ENCODE measurements at places on chromosomes 3 and 15.

DNA sequence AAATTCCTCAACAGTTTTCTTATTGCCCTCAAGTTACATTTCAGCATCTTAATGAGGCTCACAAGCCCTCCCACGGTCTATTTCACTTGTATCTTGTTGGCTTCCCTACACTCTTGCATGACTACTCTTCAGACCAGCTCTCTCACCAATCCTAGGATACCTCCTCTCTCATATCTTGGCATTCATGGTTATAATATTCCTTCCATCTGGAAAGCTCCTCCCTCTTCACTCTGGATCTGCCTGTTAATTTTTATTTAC is 8.5 kb upstream of the CCDC80 start:
- DNase-seq: no peak

DNA sequence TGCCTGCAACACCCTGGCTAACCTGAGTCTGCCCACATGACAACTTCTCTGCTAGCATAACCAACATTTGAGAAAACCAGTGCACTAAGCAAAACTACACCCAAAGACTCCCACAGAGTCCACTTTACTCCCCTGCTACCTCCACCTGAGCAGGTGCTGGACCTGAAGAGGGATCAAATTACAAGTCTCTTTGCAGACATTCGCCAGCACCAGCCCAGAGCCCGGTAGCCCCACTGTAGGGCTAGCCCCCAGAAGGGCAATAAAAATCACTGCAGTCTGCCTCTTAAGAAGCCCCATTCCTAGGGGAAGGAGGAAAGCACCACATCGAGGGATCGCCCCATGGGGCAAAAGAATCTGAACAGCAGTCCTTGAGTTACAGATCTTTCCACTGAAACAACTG is 472.2 kb downstream of the GRM7 start:
- no peak for DNase-seq

DNA sequence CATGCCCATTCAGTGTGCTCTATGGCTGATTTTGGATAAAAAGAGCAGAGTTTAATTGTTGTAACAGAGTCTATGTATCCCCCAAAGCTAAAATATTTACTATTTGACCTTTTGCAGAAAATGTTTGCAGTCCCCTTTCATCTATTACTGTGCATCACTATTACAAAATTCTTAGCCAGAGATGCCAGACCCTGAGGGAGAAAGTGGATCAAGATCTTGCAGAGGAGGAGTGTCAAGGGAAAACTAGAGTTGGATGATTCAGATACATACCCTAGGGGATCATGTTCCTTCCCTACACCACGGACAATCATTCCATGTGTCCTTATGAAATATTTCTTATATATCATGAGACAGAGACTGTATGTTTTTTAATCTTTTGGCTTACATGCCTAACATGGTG is 68.6 kb upstream of the TPRG1 start:
- DNase-seq: no peak

DNA sequence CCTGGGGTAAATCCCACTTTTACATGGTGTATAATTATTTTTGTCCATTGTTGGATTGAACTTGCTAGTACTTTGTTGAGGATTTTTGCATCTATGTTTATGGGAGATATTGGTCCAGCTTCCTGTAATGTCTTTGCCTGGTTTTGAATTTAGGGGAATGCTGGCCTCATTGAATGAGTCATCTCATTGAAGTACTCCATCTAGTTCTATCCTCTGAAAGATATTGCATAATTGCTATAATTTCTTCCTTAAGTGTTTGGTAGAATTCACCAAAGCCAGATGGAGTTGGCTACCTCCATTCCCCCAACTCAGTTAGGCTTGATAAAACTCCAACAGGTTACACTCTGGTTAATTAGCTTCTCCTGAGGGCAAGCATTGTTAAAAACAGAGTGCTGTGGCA is 237.4 kb upstream of the TGFBR2 start:
- DNase-seq: no peak

- DNase-seq: no peak
Measured at GRCh38 chr15:83682476-83683088, 28.7 kb downstream of the ADAMTSL3 start.

- DNase-seq: no peak
Measured at GRCh38 chr3:111571907-111572460, 23.2 kb downstream of the ZBED2 start.

- DNase-seq: peak; percentile 9
Measured at GRCh38 chr3:58585005-58585786, 8.0 kb upstream of the FAM107A start.

- DNase-seq: no peak
Measured at GRCh38 chr3:47410417-47410720, 29.5 kb downstream of the PTPN23 start.

- no peak for DNase-seq
Measured at GRCh38 chr3:194109192-194109863, 26.6 kb upstream of the HES1 start.

DNA sequence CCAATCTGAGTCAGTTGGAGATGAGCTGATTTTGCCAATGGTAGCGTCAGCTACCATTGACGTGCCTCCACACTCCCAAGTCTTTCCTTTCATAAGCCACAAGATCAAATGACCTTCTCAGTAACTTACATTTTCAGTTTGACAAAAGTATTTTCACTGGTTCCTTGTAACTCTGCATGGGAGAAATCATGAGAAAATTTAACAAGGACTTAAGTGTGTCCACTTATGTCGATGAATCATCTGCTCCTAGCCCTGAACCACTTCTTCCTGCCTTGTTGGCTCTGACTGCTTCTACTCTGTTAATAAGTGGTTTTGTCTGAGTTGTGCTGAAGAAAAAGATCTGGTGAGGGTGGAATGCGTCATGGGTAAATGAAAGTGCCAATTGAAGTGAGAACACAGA is 101.2 kb downstream of the NFKBIZ start:
- no peak for DNase-seq

GRCh38 chr3:123353227-123353849 is 95.6 kb downstream of the ADCY5 start:
- DNase-seq: no peak

GRCh38 chr3:188916934-188917401 is 254.8 kb upstream of the TPRG1 start:
- DNase-seq: no peak

DNA sequence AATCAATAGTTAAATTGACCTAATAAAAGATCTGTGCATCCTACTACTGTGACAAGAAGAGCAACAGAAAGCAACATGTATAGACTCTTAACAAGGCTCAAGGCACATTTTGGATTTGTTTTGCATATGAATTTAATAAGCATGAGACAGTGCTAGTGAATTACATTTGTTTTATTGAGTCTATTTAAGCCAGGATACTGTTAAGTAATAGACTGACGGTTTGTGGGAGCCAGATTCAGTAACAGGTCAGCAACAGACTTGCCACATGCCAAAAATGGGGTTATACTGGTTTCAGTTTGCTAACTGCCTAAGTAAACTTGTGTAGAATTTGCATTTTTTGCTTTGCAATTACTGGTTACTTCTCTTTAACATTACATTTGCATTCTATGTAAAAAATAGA is 54.0 kb downstream of the MBNL1 start:
- no peak for DNase-seq

DNA sequence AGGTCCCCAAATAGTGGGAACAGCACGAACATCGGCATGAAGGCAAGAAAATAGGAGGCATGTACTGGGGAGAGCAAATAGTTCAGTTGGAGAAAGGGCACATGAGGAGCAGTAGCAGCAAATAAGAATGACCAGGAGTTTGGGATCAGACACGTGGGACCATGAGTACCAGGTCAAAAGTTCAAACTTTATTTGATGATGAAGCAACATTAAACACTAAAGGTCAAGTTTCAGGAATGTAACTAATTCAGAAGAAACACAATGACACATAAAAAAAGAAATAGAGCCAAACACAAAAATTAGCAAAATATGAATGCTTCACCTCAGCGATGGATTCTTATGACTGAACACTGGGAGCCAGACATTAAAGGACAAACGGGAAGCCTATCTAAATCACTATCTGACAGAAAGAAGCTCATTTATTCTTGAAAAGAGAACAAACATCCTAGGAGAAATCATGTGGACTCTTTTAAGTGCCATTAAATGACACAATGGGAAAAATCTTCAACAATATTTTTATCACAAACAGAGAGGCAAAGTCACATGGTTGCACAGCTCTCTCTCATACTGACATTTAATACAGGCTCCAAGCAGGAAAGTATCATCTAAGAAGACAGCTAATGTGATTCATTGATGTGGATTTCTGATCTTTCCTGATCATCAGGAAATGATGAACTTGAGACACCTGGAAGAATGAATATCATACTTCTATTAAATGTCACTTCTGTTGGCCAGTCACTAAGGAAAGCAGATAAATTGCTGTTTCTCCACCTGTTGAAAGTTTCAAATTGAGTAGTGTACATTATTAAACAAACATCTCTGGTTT is 216.9 kb upstream of the THBS1 start:
- DNase-seq: no peak

DNA sequence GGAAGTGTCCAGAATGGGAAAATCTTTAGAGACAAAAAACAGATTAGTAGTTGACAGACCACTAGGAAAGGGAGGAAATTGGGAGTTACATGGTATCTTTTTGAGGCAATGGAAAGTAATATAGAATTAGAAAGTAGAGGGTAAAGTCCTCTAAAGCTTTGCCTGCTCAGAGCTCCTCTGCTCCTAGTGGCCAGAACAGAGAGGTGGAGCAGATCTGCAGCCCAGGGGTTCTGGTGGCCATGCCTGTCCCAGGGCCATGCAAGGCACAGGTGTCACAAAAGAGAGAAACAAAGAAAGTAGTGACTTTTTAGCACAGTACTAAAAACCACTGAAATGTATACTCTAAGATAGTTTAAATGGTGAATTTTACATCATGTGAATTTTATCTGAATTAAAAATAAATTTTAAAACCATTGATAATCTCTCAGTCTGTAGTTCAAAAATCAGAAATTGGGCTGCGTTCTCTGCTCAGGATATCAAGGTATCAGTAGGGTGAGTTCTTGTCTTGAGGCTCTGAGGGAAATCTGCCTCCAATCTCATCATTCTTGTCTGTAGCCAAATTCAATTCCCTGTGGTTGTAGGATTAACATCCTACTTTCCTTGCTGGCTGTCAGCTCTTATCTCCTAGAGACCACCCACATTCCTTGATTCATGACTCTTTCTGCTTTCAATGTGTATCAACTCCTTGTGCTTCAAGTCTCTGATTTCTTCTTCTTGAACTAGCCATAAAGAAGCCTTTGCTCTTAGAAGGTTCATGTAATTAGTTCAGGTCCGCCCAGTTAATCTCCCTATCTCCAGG is 23.6 kb downstream of the PYGO1 start:
- DNase-seq: no peak

DNA sequence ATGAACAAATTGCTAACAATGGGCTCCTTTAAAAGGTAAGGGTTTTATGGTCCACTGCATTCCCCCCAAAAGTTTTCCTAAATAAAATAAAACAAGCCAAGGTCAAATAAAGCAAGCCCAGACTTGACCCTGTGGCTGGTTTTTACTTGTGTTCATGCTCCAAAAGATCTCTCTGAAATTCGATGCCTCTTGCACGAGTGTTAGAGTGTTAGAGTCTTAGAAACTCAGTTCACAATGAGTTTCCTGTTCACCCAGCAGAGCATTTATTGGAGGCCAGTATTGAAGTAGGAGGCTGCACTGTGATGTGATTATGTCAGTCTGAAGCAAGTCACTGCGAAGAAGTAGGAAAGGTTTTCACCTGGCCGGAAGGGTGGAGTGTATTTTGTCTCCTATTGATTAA is 59.9 kb upstream of the LRTM1 start:
- no peak for DNase-seq

- DNase-seq: no peak
Measured at GRCh38 chr3:14672588-14672987, 2.4 kb upstream of the C3orf20 start.

DNA sequence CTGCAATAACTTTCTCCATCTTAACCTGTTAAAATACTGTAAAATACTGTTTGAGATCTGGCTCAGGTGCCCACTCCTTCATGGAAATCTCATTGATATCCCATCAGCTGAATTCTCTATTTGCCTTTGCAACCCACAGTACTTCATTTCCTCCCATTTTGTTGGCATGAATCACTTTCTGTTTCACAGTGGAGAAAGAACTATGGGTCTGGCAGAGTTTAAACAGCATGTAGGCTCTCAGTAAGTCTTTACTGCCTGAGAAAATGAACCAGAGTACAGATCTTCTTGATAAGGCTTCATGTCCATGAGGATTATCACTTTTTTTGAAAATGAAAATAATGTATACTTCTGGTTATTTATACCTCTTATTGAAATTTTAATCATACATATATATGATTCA is 245.9 kb downstream of the NAALADL2 start:
- no peak for DNase-seq

- no peak for DNase-seq
Measured at GRCh38 chr15:81897057-81897677, 148.7 kb downstream of the MEX3B start.

DNA sequence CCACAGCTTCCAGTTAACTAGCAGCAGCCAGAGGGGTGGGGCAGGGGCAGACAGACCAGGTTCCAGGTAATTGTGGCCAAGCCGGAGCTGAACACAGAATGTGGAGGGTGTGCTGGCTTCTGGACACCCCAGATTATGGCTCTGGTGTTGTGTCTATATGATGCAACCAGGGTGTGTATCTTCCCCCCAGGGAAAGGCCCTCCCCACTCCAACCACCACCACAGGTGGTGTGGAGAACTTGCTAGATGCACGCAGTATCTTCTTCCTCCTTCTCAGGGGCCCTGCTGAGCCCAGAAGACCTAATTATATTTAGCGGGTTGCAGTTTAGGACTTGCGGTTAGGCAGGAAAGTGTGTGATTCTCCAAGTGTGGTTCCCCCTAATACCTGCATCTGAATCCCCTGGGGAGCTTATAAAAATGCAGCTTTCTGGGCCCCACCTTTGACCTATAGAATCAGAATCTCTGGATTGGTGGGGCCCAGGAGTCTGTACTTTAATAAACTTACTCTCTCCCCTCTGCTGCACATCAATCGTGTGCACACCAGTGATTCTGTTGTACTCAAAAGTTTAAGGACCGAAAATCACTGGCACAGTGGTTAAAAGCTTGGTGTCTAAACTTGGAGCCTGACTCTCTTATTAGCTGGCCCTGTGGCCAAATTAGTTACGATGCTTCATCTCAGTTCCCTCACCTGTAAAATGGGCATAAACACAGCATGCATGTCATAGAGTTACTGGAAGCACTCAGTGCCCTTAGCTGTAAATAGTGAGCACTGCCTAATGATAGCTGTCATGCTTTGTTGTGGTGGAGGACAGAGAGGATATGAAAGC is 379.1 kb upstream of the PROK2 start:
- DNase-seq: no peak

DNA sequence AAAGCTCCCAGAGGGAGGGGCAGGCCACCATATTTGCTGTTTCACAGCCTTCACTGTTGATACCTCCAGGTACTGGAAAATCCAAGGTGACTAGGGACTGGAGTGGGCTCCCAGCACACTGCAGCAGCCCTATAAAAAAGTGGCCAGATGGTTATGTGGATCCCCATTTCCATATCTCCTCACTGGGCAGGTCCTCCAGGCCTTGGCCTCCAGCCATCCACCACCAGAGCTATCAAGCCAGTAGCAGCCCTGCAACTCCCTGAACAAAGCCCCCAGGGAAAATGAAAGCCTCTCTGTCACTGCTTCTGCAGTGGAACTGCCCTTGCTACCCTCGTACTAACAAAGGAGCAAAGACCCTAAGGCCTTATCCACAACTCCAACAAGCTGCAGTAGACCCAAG is 58.4 kb downstream of the ILDR1 start:
- DNase-seq: no peak

- DNase-seq: no peak
Measured at GRCh38 chr15:95227235-95227634, 995.9 kb downstream of the MCTP2 start.

- no peak for DNase-seq
Measured at GRCh38 chr3:177652556-177653291, 455.4 kb upstream of the TBL1XR1 start.

- DNase-seq: no peak
Measured at GRCh38 chr3:30894521-30895251, at the start of gene GADL1. TSS of gene GADL1 (minus strand) at chr3:30894661. CDS start at chr3:30894614, 47 bp downstream.
